Osteocyte (in vitro differentiated cells): ENCODE measurements at places on chromosomes 7 and 10. TPM values are rescaled to one million over a fixed set of nuclear protein-coding genes. Genes with fewer than 3 reads are reported as not detected.

GRCh38 chr7:8175929-8176369 lies 86.0 kb downstream of the ICA1 start:
- H3K27ac ChIP-seq: no peak overlapping the region
- H3K4me3 ChIP-seq: no peak overlapping the region
- peaks cover 3% of the 10 kb centered on the region for H3K27me3 ChIP-seq
- DNase-seq: no peak

- no peaks in the 10 kb centered on the region for H3K36me3 ChIP-seq
- no peak for DNase-seq
- H3K27ac ChIP-seq: no peak overlapping the region
- H3K27me3 ChIP-seq: no peaks in the 10 kb centered on the region
Observed at GRCh38 chr7:50854831-50855230, 72.1 kb upstream of the GRB10 start.

Gene NCF1
- not detected in 2 replicates for total RNA-seq

Gene EFCAB10
- total RNA-seq: not detected in 2 replicates

Gene DOCK4
- total RNA-seq: 44.1 and 44.9 TPM in 2 replicates
